Activated T-helper 2 cell treated with anti-CD3 and anti-CD28 coated beads, Interferon-gamma antibody, Interleukin-2, Interleukin-4, amounts not matched to agents 10 μg/mL and 5 μg/mL and 100 μg/mL, durations not matched to agents 14 hours and 24 hours and 36 hours (primary cell): ENCODE measurements at places on chromosomes 1 and 21. TPM values are rescaled to one million over a fixed set of nuclear protein-coding genes. Genes with fewer than 3 reads are reported as not detected.

Gene S100A4
- total RNA-seq = 175 and 181 TPM in 2 replicates

Gene GSTM2
- 30.1 and 32.3 TPM in 2 replicates for total RNA-seq

Gene H6PD
- total RNA-seq = 27.1 and 28.0 TPM in 2 replicates

Gene DDAH1
- total RNA-seq = 0.07 TPM in 1 of 2 replicates, not detected in the other
